ENCODE measurements at places on chromosomes 4 and X. TPM values are rescaled to one million over a fixed set of nuclear protein-coding genes. Genes with fewer than 3 reads are reported as not detected.
A peak's percentile ranks its signal among the peaks of the same experiment; 100 is the strongest.

DNA sequence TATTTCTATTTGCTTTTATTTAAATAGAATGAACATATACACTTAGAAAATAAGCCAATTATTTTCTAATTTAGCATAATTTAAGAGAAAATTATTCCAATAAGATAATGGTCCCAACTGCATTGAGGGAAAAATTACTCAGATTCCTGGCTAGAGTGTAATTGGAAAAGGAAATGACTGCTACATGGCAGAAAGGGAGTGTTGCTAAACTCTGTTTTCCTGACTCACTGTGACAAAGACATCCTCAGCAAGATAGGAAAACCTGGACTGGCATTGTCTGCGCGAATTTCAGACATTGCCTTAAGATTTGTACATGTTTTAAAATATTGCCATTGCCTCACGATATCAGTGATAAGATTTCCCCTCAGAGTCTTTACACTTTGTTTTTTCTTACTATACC lies 8.2 kb downstream of the TNIP3 start:
- peak overlapping the region; percentile 78 for H3K27ac ChIP-seq
- no peaks in the 10 kb centered on the region for H3K36me3 ChIP-seq
- H3K27me3 ChIP-seq: no peaks in the 10 kb centered on the region

GRCh38 chr4:177555007-177555574 lies 112.9 kb upstream of the AGA start:
- H3K36me3 ChIP-seq: no peaks in the 10 kb centered on the region
- H3K4me1 ChIP-seq: no peaks in the 10 kb centered on the region
- H3K4me3 ChIP-seq: no peak overlapping the region
- no peaks in the 10 kb centered on the region for H3K27me3 ChIP-seq
- no peak overlapping the region for H3K27ac ChIP-seq
- DNase-seq: no peak

DNA sequence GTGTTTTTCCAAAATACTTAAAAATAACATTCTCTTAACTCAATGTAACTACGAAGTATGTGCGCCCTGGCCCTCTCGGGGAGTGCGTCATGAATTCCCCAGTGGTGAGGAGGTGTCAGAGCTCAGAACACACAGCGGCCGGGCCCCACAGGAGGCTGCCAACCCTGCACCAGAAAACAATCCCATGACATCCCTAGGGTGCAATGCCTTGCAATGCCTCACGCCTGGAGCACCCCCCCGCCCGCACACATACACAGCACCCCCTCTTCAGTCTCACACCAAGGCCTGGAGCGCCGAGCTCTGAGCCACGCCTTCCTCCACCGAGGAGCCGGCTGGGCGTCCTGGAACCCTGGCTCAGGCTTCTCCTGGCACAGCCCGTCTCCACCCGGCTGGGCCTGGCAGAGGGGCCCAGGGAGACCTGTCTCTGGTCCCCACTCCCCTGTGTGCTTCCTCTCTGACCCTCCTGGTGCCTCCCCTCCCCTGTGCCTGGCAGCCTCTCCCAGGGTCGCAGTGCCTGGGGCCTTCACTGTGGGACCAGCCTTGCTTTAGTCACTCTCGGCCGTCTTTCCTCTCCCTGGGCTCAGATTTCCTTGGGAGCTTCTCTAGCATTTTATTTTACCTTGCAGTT lies 108.2 kb upstream of the ADRA2C start:
- DNase-seq: no peak
- no peaks in the 10 kb centered on the region for H3K4me1 ChIP-seq
- H3K36me3 ChIP-seq: no peaks in the 10 kb centered on the region
- H3K27me3 ChIP-seq: peaks cover 90% of the 10 kb centered on the region
- H3K4me3 ChIP-seq: no peak overlapping the region
- H3K27ac ChIP-seq: no peak overlapping the region

GRCh38 chrX:53445977-53446376 lies 11.8 kb upstream of the HSD17B10 start:
- no peaks in the 10 kb centered on the region for H3K4me1 ChIP-seq
- no peaks in the 10 kb centered on the region for H3K27me3 ChIP-seq
- no peak overlapping the region for H3K27ac ChIP-seq
- no peaks in the 10 kb centered on the region for H3K36me3 ChIP-seq

- no peaks in the 10 kb centered on the region for H3K27me3 ChIP-seq
- H3K4me1 ChIP-seq: no peaks in the 10 kb centered on the region
- no peak overlapping the region for H3K27ac ChIP-seq
- DNase-seq: no peak
Observed at GRCh38 chr4:19241895-19242294, 1009.8 kb upstream of the SLIT2 start.

DNA sequence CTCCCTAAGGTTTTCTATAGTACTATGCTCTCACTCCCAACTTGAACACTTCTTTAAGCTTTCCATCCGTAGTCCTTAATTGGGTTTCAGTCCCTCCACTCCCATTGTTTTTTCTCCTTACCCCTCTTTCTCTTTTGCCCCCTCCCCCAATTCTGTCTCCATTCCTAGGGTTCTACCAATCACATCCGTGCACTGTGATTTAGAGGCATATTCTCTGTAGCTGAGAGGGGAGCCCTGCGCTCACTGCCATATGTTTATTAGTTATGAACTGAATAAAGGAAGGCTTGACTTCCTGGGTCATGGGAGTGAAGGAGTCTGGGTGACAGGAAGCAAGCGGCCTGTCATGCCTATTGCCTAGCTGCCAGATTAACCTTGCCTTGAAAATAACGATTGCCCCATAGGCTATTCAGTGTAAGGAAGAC lies 471 bp downstream of the MCTS1 start:
- no peaks in the 10 kb centered on the region for H3K27me3 ChIP-seq
- H3K4me3 ChIP-seq: peak overlapping the region; percentile 37
- H3K27ac ChIP-seq: peak overlapping the region; percentile 91

- no peaks in the 10 kb centered on the region for H3K27me3 ChIP-seq
- peak overlapping the region; percentile 37 for H3K27ac ChIP-seq
- H3K36me3 ChIP-seq: no peaks in the 10 kb centered on the region
Observed at GRCh38 chr4:1183985-1184773, 11.8 kb upstream of the SPON2 start.

DNA sequence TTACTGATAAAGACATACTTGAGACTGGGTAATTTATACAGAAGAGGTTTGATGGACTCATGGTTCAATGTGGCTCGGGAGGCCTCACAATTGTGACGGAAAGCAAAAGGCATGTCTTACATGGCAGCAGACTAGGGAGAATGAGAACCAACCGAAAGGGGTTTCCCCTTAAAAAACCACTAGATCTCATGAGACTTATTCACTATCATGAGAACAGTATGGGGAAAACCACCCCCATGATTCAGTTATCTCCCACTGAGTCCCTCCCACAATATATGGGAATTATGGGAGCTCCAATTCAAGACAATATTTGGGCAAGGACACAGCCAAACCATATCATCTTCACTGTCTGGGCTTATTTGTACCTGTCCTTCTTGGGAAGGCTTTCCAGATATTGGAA lies 22.8 kb upstream of the MUC7 start:
- no peaks in the 10 kb centered on the region for H3K36me3 ChIP-seq
- no peak overlapping the region for H3K4me3 ChIP-seq
- DNase-seq: no peak
- no peak overlapping the region for H3K27ac ChIP-seq
- H3K27me3 ChIP-seq: no peaks in the 10 kb centered on the region

- H3K27me3 ChIP-seq: no peaks in the 10 kb centered on the region
- H3K36me3 ChIP-seq: no peaks in the 10 kb centered on the region
- H3K4me3 ChIP-seq: no peak overlapping the region
- H3K4me1 ChIP-seq: peaks cover 10% of the 10 kb centered on the region
- H3K27ac ChIP-seq: peak overlapping the region; percentile 55
- no peak for DNase-seq
Observed at GRCh38 chr4:77922158-77923094, 59.8 kb downstream of the MRPL1 start.

DNA sequence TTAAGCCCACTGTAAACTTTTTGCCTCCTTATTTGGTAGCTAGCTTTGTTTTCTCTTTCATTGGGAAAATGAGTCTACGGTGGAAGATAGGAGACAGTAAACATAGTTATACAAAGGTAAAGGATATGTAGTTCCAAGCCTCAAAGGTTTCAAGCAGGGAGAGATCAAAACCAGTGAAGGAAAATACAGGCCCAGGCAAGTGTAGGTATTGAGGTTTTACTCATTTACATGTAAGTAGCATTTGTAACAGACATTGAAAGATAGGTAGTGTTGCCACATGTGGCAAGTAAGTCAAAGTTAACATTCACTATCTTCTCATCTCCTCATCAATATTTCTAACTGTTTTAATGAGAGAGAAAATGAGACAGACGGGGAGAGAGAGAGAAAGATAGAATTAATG lies 136.5 kb downstream of the RTL3 start:
- H3K27ac ChIP-seq: no peak overlapping the region
- DNase-seq: no peak
- no peaks in the 10 kb centered on the region for H3K36me3 ChIP-seq
- H3K4me3 ChIP-seq: no peak overlapping the region
- no peaks in the 10 kb centered on the region for H3K4me1 ChIP-seq

DNA sequence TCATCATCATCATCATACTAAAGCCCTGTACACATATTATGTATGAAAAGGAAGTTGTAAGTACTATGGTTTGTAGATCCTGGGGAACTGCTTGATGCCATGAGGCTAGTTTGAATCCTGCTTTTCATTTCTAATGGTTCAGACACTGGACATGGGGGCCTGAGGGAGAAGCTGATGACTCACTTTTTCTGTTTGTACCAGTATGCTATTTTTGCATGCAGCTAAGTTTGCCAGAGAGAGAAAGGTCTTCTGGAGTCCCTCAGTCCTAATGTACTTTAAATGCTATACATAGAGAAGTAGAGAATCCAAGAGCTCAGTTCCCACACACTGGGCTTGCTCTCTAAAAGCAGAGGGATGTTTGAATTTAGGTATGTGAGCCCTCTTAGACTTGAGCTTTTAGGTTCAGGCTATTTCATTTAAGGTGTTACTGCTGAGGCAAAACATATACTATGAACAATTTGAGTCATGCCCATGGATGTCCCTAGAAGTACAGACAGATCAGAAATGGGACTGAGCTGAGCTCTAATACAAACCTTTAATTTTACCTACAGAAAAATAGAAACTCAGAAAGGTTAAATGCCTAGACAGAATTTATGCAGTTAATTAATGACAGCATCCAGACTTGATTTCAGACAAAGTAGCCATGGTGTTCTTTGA lies 17.6 kb upstream of the HS3ST1 start:
- H3K4me1 ChIP-seq: no peaks in the 10 kb centered on the region
- no peaks in the 10 kb centered on the region for H3K27me3 ChIP-seq
- H3K36me3 ChIP-seq: no peaks in the 10 kb centered on the region

The PDGFRA gene
- 104 TPM for total RNA-seq

The GRPR gene
- total RNA-seq: 0.29 TPM

The GAGE1 gene
- not detected for total RNA-seq

The HSFX2 gene
- total RNA-seq: 0.52 TPM

Measured in left lung (tissue), 14 donors.